Suprapubic skin (tissue), 4 donors: ENCODE measurements at places on chromosomes 7 and 10.

- no peak for DNase-seq
These were observed 172.5 kb downstream of the BAMBI start for GRCh38 chr10:28849821-28850220.

DNA sequence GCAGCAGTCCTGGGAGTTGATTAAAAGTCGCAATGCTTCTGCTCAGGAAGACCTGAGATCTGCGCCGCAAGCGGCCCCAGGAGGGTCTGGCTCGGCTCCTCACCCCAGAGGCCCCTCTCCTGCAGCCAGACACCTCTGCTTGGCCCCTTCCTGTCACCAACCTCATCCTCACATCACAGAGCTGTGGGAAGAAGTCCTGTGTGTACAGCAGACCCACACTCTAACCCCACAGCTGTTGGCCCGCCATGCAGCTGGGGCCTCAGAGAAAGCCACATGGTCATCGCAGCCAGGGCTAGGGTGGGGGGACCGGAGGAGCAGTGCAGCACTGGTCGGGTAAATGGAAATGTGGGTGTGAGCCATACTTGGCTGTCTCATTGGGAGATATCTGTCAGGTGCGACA, 97.7 kb downstream of the RGS10 start:
- DNase-seq: no peak

GRCh38 chr10:6654571-6654970, 74.5 kb upstream of the PRKCQ start:
- DNase-seq: no peak

DNA sequence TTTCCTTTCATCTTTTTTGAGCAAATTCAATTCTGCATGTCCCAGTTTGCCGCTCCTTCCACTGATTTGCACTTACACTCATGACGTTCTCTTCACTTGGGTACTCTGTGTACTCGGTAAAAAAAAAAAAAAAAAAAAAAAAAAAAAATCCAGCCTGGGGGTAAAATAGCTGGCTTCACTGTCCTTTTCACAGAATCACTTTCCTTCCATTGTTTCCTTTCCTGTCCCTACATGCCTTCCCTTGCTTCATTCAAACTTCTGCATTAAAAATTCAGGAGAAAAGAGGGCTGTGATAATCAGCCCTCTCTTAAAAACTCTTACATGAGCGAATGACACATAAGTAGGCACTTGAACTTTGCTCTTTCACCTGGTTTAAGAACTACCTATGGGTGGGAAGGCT, 8.7 kb downstream of the ANKRD1 start:
- no peak for DNase-seq

GRCh38 chr10:132408367-132408781, 11.4 kb downstream of the PWWP2B start:
- DNase-seq: no peak

- no peak for DNase-seq
These were observed 236.7 kb downstream of the DIP2C start for GRCh38 chr10:452512-453426.

GRCh38 chr10:79933961-79934360, 14.9 kb downstream of the SFTPD start:
- no peak for DNase-seq

DNA sequence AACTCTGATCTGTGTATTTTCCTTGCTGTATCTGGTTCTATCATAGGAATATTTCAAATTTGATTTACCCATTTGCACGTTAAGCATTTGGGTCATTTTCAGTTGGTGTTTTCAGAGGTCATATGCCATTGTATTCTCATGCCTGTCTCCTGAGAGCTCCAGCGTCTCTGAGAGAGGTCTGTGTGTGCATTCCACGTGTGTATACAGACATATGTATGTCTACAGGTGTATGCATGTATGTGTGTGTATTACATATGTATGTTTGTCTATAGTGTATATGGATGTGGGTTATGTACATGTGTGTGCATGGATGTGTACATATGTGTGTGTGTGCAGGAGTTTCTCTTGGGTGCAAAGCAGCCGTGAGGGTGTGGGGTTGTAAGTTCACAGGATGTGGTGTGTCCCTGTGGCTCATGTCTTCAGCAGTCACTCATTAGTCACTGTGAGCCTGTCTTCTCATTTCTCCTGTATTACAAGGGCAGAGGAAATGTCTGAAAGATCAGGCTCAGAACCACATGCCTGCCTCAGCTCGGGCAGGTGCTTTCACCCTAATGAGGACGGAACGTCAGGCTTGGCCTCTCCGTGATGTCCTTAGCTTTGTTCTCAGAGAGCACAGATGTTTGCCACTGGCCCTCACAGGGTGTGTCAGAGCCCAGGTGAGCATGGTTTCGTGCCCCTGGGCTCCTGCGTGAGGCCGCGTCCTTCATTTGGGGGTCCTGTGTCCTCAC, 101.6 kb downstream of the NKX6-2 start:
- peak; percentile 32 for DNase-seq

DNA sequence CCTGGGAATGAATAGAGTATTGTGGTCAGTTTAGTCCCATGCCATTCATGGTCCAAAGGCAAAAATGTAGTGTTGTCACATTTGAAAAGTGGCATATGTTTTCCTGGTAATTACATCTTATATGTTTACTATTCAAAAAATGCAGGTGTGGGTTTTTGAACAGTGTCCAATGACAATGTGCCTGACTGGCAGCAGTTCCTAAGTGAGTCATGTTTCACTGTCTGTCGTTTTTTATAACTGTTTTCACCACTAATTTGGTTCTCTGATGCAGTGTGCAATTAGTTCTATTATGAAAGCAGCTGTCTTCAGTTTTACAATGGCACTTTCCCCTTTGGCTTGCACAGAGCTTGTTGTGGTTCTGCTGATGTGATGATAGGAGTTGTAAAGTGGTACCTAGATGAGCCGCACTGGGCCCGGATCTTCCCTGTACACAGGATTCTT, 162.3 kb downstream of the SEM1 start:
- no peak for DNase-seq

DNA sequence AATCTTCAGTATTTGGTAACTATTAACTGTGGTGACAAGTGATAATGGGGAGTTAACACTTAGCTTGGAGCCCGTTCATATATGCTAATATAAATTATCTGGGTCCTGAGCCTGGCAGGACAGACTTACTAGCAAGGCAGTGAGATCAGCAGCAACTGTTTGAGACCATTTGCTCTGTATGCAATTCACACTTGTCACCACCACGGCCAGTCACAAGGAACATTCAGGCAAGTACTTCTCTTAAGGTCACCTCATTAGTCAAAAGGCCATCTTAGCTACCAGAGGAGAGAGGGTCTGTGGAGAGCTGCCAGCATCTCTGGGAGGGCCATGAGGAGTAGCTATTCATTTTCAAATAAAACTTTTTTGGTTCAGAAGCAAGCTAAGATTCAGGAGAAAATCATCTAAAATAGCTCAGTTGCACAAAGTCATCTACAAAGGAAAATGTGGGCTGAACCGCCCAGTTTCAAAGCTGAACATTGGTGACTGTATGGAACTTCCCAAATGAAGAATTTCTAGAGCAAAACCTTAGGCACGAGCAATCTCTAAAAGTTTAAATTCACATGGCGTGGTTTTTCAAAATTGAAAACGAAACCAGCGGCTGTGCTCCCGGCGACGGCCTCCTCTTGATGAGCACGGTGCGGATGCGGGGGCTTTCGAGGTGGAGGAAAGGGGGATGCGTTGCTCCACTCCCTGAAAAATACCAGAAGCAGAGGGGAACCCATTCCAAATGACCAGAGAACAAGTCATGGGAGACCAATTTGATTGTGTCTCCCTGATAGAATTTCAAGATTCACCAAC, 233.5 kb upstream of the MGMT start:
- no peak for DNase-seq

- DNase-seq: no peak
These were observed 91.4 kb downstream of the ZRANB1 start for GRCh38 chr10:125033146-125033924.

- DNase-seq: peak; percentile 64
These were observed 6.2 kb upstream of the GRID1 start for GRCh38 chr10:86372784-86373239.

- no peak for DNase-seq
These were observed 18.3 kb downstream of the VWDE start for GRCh38 chr7:12385364-12385786.

- DNase-seq: no peak
These were observed 11.8 kb downstream of the KAZALD1 start for GRCh38 chr10:101073631-101074030.

DNA sequence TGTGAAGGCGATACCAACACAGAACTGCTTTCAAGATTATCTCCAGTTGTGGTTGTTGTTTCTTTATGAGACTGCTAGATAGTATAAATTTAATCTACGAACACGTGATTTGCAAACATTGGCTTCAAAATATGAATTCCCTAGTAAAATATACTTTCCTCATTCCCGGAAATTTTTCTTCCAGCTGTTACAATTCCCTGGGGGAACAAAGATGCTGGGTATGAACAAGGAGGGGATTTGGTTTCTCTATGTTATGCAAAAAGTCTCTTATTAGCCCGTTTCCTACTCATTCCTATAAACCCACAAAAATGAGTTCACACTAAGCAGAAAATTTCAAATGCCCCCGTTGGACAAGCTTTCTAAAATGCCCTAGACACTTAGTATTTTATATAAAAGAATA, 928.3 kb downstream of the CNTNAP2 start:
- no peak for DNase-seq

- DNase-seq: peak; percentile 60
These were observed 18.7 kb upstream of the ZNF488 start for GRCh38 chr10:47402641-47403301.

GRCh38 chr10:69061305-69062161, 26.4 kb upstream of the SRGN start:
- peak; percentile 72 for DNase-seq

GRCh38 chr7:96870934-96871333, 134.4 kb upstream of the DLX6 start:
- DNase-seq: no peak

- no peak for DNase-seq
These were observed 173.0 kb downstream of the NSUN6 start for GRCh38 chr10:18478354-18478753.

DNA sequence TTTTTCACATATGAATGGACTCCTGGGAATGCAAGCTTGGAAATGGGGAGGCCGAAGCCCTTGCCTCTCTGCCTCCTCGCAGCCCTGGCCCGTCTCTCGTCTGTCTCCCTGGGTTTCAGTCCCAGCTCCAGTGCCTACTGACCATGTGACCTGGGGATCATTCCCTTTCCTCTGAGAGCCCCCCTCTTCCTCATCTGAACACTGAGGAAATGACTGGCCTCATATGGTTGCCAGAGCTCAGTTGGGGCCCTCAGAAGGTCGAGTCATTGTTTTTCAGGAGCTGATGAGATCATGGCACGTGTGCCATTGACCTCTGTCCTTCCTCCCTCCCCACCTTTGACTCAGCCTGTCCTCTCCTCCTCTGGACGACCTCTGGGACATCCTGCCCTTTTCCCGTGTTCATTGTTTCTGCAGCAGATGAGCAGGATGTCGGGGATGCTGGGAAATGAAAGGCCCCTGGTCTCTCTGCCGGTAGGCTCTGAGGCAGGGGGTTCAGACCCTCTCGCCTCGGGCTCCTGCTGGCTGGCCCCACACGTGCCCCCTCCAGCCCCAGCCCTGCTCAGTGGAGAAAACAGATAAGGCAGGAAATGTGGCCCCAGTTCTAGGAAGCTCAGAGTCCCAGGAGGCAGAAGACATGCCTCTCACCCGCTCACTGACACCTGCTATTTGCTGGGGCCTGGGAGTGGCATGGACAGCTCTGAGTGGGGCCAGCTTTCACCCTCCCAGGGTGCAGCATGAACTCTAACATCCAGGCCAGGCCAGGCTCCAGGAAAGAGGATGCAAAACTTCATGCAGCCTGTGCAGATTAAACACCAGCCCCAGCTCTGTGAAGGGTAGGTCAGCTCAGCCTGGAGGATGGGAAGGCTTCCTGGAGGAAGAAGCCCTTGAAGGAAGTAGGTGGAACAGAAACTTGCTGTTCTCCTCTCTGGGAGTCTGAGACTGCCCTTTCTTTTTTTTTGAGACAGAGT, 8.3 kb upstream of the PPP1R35 start:
- DNase-seq: no peak

DNA sequence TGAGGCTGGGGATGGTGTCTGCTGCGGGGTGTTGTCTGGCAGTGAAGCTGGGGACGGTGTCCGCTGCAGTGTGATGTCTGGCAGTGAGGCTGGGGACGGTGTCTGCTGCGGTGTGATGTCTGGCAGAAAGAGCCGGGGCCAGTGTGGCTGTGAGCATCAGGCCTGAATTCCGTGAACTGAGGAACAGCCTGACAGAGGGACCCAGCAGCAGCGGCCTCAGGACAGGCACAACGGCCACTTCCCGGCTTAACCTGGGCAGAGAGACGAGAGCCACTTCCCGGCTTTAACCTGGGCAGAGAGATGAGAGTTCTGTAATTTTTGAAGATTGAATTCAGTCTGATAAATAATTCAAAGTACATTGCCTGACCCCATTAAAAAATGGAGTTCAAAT, 321.2 kb downstream of the PTPRN2 start:
- peak; percentile 19 for DNase-seq

GRCh38 chr10:33401300-33401699, 66.8 kb upstream of the NRP1 start:
- DNase-seq: no peak

DNA sequence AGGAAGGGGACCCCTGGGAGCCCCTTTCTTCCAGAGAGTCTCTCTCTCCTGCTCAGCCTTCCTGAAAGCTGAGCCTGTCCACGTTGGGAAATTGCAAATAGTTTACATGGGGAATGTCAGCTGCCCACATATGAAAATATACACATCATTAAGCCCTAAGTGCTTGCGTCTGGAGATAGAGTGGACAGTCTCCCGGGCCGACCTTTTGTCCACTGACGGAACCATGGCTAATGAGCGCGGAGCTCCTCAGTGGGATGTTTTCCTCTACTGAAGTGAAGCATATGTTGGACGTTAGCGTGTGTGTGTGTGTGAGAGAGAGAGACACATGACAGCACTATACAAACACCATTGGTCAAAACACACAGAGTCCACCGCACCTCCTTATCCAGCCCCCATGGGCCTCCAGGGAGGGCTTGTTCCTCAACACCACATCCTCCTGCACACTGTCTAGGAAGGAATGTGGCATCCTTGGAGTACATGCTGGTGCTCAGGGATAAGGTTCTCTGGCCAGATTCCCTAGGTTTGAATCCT, 128.4 kb downstream of the RGS10 start:
- DNase-seq: no peak

DNA sequence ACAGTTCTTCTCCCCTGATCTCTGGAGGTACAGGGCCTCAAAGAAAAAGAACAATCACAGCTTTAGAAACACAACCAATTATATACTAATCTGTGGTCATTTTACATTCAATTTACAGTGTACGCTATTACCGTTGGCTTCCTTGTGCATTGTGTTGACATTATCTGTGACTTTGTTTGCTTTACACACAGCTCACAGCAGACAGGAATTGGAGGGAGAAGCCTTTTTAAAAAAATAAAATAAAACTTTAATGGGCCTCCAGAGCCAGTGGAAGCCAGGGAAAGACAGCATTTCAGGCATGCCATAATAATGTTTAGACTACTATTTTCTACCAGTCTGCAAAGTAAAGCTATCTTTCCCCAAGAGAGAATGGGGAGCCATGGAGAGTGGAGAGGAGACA, 179.0 kb upstream of the ADO start:
- DNase-seq: no peak

- DNase-seq: no peak
These were observed 102.7 kb upstream of the MKLN1 start for GRCh38 chr7:131224996-131225395.
